MCF 10A (cell line): ENCODE measurements at places on chromosomes 16 and 17. TPM values are rescaled to one million over a fixed set of nuclear protein-coding genes. Genes with fewer than 3 reads are reported as not detected.

The NPIPA8 gene
- total RNA-seq = 25.0 and 32.6 TPM in 2 replicates

The HSF5 gene
- not detected in 2 replicates for total RNA-seq

The EME1 gene
- 6.0 and 6.7 TPM in 2 replicates for total RNA-seq

The NOL3 gene
- 49.8 and 65.7 TPM in 2 replicates for total RNA-seq

The KCNJ12 gene
- total RNA-seq = 0.05 TPM in 1 of 2 replicates, not detected in the other

The DNAI2 gene
- not detected in 2 replicates for total RNA-seq

The IRF8 gene
- not detected in 2 replicates for total RNA-seq

The HS3ST4 gene
- total RNA-seq = not detected in 2 replicates

The SLC16A13 gene
- 7.5 and 11.1 TPM in 2 replicates for total RNA-seq

The KRT32 gene
- total RNA-seq = not detected in 2 replicates

The SYCE1L gene
- 9.0 and 12.2 TPM in 2 replicates for total RNA-seq

The ARHGAP27 gene
- total RNA-seq = 30.5 and 47.6 TPM in 2 replicates

The TGFB1I1 gene
- total RNA-seq = 14.2 and 14.7 TPM in 2 replicates

The TMC7 gene
- 4.1 and 6.0 TPM in 2 replicates for total RNA-seq

The GLYR1 gene
- total RNA-seq = 67.3 and 77.3 TPM in 2 replicates

The KRTAP4-1 gene
- not detected in 2 replicates for total RNA-seq

The SLC5A2 gene
- not detected in 2 replicates for total RNA-seq

The SETD1A gene
- total RNA-seq = 15.0 and 15.8 TPM in 2 replicates

The IGSF6 gene
- not detected in 2 replicates for total RNA-seq

The BCAR1 gene
- 58.6 and 68.1 TPM in 2 replicates for total RNA-seq

The CAPN15 gene
- 68.2 and 81.1 TPM in 2 replicates for total RNA-seq

The CDH15 gene
- not detected in 2 replicates for total RNA-seq

The GJC1 gene
- 6.9 and 7.9 TPM in 2 replicates for total RNA-seq

The NRN1L gene
- total RNA-seq = 0.81 TPM in 1 of 2 replicates, not detected in the other

The OR3A3 gene
- total RNA-seq = not detected in 2 replicates

The EMP2 gene
- 1.7 and 4.8 TPM in 2 replicates for total RNA-seq

The G6PC1 gene
- not detected in 2 replicates for total RNA-seq

The PIP4K2B gene
- 25.9 and 27.4 TPM in 2 replicates for total RNA-seq

The CCDC200 gene
- not detected in 2 replicates for total RNA-seq

The NAGPA gene
- 4.9 and 8.7 TPM in 2 replicates for total RNA-seq

The MYLK3 gene
- total RNA-seq = 0.05 TPM in 1 of 2 replicates, not detected in the other

The CMTM3 gene
- total RNA-seq = 4.3 and 5.7 TPM in 2 replicates

The KRT24 gene
- total RNA-seq = not detected in 2 replicates

The VASN gene
- 4.0 and 7.1 TPM in 2 replicates for total RNA-seq

The SLFN11 gene
- not detected in 2 replicates for total RNA-seq

The CLEC10A gene
- total RNA-seq = not detected in 2 replicates

The CACNG1 gene
- not detected in 2 replicates for total RNA-seq

The CLEC3A gene
- not detected in 2 replicates for total RNA-seq

The RPL27 gene
- 970 and 1,226 TPM in 2 replicates for total RNA-seq

The C16orf96 gene
- not detected in 2 replicates for total RNA-seq

The ALOX12 gene
- total RNA-seq = not detected in 2 replicates

The ACSF3 gene
- total RNA-seq = 39.2 and 43.7 TPM in 2 replicates

The CLEC18A gene
- total RNA-seq = 0.28 and 0.88 TPM in 2 replicates

The QRICH2 gene
- total RNA-seq = 0.56 and 3.2 TPM in 2 replicates

The FZD2 gene
- total RNA-seq = 6.8 and 10.1 TPM in 2 replicates

The ARHGAP44 gene
- total RNA-seq = 0.42 and 1.3 TPM in 2 replicates

The ESRP2 gene
- 42.7 and 48.8 TPM in 2 replicates for total RNA-seq

The DNAH3 gene
- total RNA-seq = not detected in 2 replicates

The CCL1 gene
- not detected in 2 replicates for total RNA-seq

The SLC47A1 gene
- total RNA-seq = 1.1 TPM in 1 of 2 replicates, not detected in the other

The ANKS3 gene
- total RNA-seq = 29.9 and 35.0 TPM in 2 replicates

The TBC1D3L gene
- 11.3 and 13.9 TPM in 2 replicates for total RNA-seq

The AOC2 gene
- 2.6 and 2.9 TPM in 2 replicates for total RNA-seq

The STX1B gene
- 0.42 and 0.91 TPM in 2 replicates for total RNA-seq

The PPL gene
- total RNA-seq = 49.1 and 50.1 TPM in 2 replicates

The ARL5C gene
- total RNA-seq = not detected in 2 replicates

The KRT16 gene
- 74.5 and 109 TPM in 2 replicates for total RNA-seq

The KRTAP4-3 gene
- total RNA-seq = not detected in 2 replicates
